Motor neuron (in vitro differentiated cells): ENCODE measurements at places on chromosomes 4 and X. TPM values are rescaled to one million over a fixed set of nuclear protein-coding genes. Genes with fewer than 3 reads are reported as not detected.

Gene PLS3
- total RNA-seq: 91.9 and 104 TPM in 2 replicates

Gene ADGRG4
- total RNA-seq: 0.11 and 0.17 TPM in 2 replicates

Gene CCSER1
- 43.8 and 44.0 TPM in 2 replicates for total RNA-seq

Gene SRPX
- total RNA-seq: 13.8 and 14.7 TPM in 2 replicates

Gene TCEAL9
- 70.4 and 95.1 TPM in 2 replicates for total RNA-seq

Gene HADH
- 15.1 and 26.6 TPM in 2 replicates for total RNA-seq

Gene KLF8
- total RNA-seq: 0.15 and 0.45 TPM in 2 replicates

Gene SERTM2
- 0.59 and 0.67 TPM in 2 replicates for total RNA-seq

Gene ATP2B3
- 1.4 and 1.9 TPM in 2 replicates for total RNA-seq

Gene FATE1
- 0.53 TPM in 1 of 2 replicates, not detected in the other for total RNA-seq

Gene NAT8L
- 2.0 TPM in 2 replicates for total RNA-seq

Gene TEX13B
- total RNA-seq: 0.25 TPM in 1 of 2 replicates, not detected in the other

Gene LIMCH1
- total RNA-seq: 44.3 and 52.4 TPM in 2 replicates

Gene CTAG2
- not detected in 2 replicates for total RNA-seq

Gene NXF2B
- total RNA-seq: not detected in 2 replicates

Gene GK
- 6.1 and 6.3 TPM in 2 replicates for total RNA-seq

Gene DMP1
- total RNA-seq: 0.15 and 0.62 TPM in 2 replicates

Gene CXCL11
- total RNA-seq: 0.20 TPM in 1 of 2 replicates, not detected in the other

Gene P2RY10
- total RNA-seq: not detected in 2 replicates
